T47D (cell line): ENCODE measurements at places on chromosomes 6 and 20.

- no peak for DNase-seq
Measured at GRCh38 chr6:2632368-2632767, 118.4 kb downstream of the MYLK4 start.

DNA sequence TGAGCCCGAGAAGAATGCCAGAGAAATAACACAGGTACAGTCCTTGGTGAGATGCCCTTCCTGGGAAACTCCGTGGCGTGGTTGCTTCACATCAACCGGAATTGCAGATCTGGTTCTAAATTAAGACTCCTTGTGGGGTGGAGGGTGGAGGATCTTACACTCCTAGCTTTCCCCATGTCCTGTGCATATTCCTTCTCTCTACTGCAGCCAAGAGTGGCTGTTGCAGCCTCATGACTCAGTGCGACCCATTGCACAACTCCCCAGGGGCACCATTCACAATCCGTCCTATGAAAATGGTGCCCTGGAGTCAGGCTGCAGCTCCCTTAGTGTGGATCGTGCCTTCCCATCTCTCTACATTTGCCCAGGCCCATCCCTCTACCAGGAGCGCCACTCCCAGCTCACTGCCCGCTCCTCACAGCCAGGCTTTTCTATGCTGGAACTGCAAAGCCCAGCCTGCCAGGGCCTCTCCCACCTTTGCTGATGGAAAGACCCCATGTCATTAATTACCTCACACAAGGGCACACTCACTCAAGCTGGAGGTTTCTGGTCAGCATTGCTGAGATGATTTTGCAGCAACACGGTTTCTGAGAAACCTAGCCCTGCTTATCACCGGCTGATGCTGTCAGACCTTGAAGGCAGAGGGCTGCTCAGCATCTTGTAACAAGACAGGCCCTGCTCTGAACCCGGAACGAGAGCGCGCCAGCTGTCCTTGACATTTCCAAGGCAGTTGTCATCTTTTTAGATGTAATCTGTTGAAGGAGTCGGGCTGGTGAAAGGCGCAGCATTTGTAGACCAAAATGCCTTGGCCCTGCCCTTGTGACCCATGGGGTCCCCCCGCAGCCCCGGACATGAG, 39.7 kb downstream of the SIRPA start:
- no peak for DNase-seq

GRCh38 chr6:134725590-134725989, 224.3 kb downstream of the ALDH8A1 start:
- DNase-seq, result no peak

DNA sequence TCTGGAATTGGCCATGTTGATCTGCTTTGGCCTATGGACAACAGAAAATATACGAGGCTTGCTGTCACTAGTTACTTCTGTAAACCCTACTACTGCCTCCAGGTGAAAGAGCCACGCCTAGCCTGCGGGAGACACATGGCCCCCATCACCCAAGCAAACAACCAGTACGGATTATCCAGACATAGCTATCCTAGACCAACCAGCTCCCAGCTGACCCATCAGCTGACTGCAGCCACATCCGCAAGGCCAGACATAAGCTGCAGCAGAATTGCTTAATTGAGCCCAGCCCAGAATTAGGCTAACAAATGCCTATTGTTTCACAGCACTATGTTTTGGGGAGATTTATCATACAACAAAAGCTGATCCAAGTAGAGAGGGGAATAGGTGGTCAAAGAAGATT, 13.5 kb downstream of the REV3L start:
- no peak for DNase-seq
